ENCODE measurements at places on chromosomes 1 and 21.

GRCh38 chr1:228106800-228107054, 2.4 kb downstream of the MRPL55 start:
- DNase-seq: no peak

- DNase-seq: no peak
Observed at GRCh38 chr1:224137518-224137917, 23.6 kb downstream of the FBXO28 start.

GRCh38 chr1:197781968-197782721, 6.9 kb upstream of the DENND1B start:
- DNase-seq: no peak

GRCh38 chr1:227797144-227797543, 18.3 kb upstream of the PRSS38 start:
- DNase-seq: no peak

GRCh38 chr1:200474633-200475032, 64.8 kb upstream of the ZNF281 start:
- DNase-seq: no peak

DNA sequence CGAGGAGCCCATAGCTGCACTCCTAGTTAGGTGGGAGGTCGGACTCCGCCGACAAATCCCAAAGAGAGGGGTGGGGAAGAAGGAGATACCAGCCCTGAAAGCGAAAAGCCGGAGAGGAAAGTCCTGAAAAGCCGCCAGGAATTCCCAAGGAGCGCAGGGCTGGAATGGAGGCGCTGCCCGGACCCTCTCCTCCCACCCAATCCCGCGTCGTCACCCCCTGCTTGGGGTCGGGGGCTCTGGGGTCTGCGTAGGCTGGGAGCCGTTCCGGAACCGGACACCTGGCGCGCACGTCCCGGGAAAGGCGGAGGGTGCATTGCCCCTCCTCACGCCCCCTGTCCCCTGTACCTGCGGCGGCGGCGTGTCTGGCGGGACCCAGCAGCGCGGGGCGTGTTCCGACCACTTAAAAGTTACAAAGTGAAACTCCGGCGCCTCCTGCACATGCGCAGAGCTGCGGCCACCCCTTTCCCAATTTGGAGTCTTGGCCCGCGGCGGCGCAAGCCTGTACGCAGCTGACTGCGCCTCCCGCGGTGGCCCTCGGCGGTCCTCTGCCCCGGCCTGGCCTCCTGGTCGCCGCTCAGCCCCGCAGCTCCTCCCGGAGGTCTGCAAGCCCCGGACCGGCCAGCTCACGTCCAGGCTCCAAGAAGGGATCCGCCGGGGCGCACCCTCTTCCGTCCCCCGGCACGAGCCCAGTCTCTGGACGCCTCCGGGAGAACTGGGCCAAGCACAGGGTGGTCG, at the start of gene TMEM63A:
TMEM63A (minus strand) TSS at position 422 of the 735 bp plus-strand sequence. CDS start 4,800 bp downstream, outside the sequence.
- peak; percentile 98 for DNase-seq

DNA sequence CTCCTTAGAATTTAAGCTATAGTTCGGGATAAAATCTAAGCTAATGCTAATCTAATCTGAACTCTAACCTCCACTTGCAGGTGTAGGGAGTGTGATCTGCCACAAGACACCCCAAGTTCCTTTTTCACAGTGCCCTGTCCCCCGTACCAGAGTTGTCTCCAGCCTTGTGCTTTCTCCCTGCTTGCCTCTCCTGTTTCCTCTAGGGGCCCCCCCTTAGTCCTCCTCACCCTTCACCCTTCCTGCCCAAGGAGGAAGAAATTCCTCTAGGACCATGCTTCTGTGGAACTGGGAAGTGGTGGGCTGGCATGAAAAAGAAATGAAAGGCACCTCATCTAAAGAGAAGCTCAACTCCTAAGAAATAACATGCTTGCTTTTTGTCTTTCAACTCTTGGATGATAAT, 50.2 kb upstream of the BCL9 start:
- DNase-seq: no peak

- DNase-seq: no peak
Observed at GRCh38 chr21:41374867-41375533, 13.2 kb downstream of the MX2 start.

- DNase-seq: no peak
Observed at GRCh38 chr1:172654535-172654934, 4.4 kb upstream of the FASLG start.

- no peak for DNase-seq
Observed at GRCh38 chr21:44700101-44701022, 3.4 kb downstream of the KRTAP10-12 start.

GRCh38 chr1:58250587-58250948, 296.0 kb downstream of the OMA1 start:
- DNase-seq: no peak

- peak; percentile 41 for DNase-seq
Observed at GRCh38 chr1:178706432-178706831, 18.6 kb upstream of the RALGPS2 start.

- DNase-seq: no peak
Observed at GRCh38 chr1:63200676-63201075, 121.7 kb upstream of the FOXD3 start.

DNA sequence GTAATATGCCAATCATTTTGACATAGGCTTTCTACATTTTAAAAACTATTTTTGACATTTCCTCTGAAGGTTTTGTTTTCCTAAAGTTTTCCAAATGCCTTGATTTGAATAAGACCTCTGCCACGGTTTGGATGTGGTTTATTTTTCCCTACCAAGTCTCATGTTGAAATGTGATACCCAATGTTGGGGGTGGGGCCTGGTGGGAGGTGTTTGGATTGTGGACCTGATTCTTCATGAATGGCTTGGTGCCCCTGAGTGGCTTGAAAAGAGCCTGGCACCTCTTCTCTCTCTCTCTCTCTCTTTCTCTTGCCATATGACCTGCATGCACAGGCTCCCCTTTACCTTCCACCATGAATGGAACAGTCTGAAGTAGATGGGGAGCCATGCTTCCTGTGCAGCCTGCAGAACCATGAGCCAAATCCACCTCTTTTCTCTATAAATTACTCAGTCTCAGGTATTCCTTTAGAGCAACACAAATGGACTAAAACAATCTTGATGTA, 14.8 kb downstream of the MMEL1 start:
- no peak for DNase-seq

GRCh38 chr1:58768971-58769808, 14.7 kb downstream of the JUN start:
- peak; percentile 89 for DNase-seq

DNA sequence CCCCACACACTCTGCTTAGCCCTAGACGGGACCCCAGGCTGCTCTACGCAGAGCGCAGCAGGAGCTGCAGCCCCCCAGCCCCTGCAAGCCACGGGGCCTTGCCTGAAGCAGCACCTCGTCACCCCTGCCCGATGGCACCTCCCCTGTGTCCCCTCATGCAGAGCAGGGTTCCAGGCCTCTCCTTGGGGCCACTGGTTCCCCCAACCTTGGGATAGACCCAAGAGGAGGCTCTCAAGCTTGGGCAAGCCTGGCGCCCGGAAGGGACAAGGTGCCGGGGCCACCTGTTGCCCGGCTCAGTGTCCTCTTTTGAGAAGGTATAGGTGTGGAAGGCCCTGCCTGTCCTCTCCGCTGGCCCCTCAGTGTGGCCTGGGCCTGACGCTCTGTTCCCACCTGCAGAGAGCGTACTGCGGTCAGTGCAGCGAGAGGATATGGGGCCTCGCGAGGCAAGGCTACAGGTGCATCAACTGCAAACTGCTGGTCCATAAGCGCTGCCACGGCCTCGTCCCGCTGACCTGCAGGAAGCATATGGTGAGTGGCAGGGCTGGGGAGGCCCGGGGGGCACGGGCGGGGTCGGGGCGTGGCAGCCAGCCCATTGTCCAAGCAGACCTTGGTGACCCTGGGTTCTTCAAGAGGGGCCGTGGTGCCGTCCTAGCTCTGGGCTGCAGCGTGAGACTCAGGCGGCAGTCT, 50.6 kb downstream of the FAAP20 start:
- peak; percentile 19 for DNase-seq
